ENCODE measurements at places on chromosomes 1 and 21.

- DNase-seq, result peak; percentile 73
Observed at GRCh38 chr1:58739856-58740466, 40.1 kb upstream of the MYSM1 start.

DNA sequence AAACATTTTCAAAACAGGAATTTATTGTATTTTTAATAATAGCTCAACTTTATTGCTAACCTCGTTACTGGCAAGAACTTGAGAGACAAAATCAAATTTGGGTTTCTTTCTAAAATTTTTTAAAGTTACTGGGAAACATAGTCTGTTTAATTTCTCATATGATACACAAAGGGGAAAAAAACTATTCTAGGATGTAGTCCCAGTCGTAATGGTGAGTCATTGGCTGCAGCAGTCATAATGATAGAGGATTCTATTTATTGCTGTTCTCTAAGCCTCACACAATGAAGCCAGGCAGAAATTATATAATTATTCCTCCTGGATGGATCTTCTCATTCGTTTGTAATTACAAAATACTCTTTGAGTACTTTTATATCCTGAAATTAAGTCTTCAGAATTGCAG is 326.5 kb upstream of the SGIP1 start:
- DNase-seq, result peak; percentile 26

GRCh38 chr1:81558291-81559076 is 242.2 kb upstream of the ADGRL2 start:
- DNase-seq, result no peak

GRCh38 chr1:113101588-113101987 is 28.6 kb downstream of the LRIG2 start:
- no peak for DNase-seq

DNA sequence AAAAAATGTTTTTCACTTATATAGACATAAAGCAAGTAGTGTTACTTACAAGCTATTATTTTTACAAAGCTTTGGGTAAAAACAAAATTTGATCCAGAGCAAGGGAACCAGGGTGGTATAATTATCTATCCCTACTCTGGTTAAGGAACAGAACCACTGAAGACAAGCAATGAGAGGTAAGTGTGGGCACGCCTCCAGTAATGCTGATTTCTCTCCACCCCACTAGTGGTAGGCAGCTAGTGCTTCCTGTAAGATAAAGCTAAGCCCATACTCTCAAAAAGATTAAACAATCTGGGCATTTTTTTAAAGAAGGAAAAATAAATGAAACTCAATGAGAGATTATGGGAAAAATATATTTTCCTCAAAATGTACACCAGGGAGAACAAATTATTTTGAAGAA is 22.1 kb downstream of the TFB2M start:
- DNase-seq, result no peak

- peak; percentile 28 for DNase-seq
Observed at GRCh38 chr21:15058854-15059263, 5.9 kb downstream of the NRIP1 start.

DNA sequence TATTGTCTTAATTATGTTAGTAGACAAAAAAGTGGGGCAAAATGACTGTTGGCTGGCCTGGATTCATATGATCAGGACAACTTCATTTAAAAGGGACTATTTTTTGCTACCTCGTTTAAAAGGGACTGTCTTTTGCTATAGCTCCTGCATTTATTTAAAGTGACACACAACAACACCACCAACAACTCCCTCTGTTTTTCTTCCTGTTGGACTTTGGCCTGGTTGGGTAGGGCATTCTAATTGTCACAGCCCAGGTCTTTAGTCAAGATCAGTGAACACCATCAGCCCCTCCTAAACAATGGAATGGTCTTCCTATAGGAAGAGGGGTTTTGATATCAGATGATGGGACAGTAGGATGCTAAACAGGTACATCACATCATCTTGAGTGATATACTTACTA is 241.8 kb downstream of the GPR52 start:
- no peak for DNase-seq

- no peak for DNase-seq
Observed at GRCh38 chr1:211942583-211942982, 92.8 kb downstream of the INTS7 start.
